ENCODE measurements at places on chromosomes 5 and 9.
A peak's percentile ranks its signal among the peaks of the same experiment; 100 is the strongest.

DNA sequence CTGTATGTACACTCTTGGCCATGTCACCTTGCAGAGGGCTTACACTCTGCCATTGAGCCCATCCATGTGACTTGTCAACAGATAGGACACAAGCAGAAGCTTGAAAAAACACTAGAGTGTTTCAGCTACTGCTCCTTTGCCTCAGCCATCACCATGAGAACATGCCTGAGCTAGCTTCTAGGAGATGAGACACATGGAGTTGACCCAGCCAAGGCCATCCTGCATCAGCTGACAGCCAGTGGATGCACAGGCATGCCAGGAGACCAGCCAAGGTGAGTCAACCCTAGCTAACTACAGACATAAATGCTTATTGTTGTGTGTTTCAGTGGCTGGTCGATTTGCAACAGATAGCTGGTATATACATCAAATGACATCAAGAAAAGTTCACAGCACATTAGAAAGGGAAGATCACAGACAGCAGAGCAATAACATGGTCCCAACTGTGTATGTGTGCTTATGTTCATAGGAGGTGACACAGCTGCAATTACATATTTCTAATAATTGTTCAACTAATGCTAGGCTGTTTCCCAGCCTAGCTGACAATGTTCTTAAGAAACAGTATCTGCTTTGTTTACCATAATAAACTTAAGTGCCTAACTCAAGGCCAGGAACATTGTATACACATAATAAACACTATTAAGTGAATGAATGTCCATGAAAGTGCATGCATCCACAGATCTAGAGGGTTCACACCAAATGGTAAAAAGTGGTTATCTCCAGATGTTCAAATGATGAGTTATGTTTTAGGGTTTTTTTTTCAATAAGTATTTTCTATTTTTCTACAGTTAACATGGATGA, 105.7 kb downstream of the SPOCK1 start:
- no peak for DNase-seq

GRCh38 chr9:21728781-21729180, 73.7 kb upstream of the MTAP start:
- DNase-seq, result no peak

DNA sequence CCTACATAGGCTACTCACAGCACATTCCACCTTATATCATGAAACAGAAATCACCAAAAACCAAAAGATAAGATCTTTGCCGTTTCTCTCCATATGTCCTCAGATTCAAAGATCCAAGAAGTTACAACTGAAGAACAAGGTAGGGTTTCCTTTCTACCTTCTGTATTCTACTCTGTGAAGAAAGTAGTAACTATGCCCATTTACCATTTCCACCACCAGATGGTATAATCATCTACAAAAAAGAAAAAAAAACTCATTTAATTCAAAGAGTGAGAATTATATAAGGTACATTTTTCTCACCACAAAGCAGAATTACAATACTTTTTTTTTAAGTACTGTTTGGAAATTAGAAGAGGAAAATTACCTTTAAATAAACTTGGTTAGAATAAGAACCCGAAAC, 172.6 kb upstream of the PTGER4 start:
- no peak for DNase-seq

- DNase-seq, result no peak
Observed at GRCh38 chr9:105076729-105077128, 148.8 kb upstream of the ABCA1 start.

- DNase-seq, result no peak
Observed at GRCh38 chr9:132125361-132125760, 36.5 kb upstream of the NTNG2 start.

- DNase-seq, result no peak
Observed at GRCh38 chr5:167671176-167671575, 620.3 kb upstream of the WWC1 start.

DNA sequence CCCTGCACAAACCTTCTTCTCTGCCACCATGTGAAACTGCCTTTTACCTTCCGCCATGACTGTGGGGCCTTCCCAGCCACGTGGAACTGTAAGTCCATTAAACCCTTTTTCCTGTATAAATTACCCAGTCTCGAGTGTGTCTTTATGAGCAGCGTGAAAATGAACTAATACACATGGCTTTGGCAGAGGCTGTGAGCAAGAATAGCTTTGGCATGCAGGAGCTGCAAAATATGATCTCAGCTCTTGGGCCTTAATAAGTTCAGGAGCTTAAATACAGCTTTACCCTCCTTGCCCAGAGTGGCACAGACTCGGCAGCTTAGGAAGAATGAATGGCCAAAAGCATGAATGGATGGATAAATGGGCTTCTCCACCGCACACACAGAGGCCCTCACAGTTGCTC, 15.7 kb upstream of the SLC36A1 start:
- no peak for DNase-seq

DNA sequence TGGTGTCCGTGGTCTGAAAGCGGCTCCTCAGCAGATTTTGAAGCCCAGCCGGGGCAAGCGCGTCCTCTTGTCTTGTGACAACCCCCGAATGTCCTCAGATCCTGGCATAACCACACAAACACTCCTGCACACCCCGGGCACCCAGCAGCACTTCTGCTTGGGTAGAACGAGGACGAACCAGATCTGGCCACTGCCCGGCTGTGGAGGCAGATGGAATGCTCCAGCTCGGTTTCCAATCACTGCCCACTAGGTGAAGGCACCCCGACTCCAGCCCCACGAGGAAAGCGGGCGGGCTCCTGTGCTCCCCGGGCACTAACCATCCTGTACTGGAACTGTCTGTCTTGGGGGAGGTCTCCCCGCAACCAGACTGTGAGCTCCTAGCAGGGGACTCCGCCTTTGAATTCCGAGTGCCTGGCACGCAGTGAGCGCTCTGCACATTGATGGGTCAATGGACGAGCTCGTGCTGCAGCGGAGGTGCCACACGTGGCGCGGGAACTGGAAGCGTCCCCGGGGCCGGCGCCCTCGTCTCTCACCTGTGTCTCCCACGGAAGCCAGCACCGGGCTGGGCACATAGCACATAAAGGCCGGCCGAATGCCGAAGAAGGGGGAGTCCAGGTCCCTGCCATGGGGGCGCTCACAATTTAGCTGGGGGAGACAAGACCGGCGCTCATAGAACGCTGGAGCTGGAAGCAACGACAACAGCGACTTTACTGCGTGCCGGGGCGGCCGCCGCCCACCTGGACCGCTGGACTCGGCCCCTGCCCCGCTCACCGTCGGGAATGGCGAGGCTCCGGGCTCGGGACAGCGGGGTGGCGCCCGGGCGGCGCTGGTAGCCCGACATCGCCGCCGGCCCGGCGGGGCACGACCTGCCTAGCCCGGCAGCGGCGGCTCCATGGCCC, 608 bp downstream of the ENTR1 start:
- peak; percentile 73 for DNase-seq

DNA sequence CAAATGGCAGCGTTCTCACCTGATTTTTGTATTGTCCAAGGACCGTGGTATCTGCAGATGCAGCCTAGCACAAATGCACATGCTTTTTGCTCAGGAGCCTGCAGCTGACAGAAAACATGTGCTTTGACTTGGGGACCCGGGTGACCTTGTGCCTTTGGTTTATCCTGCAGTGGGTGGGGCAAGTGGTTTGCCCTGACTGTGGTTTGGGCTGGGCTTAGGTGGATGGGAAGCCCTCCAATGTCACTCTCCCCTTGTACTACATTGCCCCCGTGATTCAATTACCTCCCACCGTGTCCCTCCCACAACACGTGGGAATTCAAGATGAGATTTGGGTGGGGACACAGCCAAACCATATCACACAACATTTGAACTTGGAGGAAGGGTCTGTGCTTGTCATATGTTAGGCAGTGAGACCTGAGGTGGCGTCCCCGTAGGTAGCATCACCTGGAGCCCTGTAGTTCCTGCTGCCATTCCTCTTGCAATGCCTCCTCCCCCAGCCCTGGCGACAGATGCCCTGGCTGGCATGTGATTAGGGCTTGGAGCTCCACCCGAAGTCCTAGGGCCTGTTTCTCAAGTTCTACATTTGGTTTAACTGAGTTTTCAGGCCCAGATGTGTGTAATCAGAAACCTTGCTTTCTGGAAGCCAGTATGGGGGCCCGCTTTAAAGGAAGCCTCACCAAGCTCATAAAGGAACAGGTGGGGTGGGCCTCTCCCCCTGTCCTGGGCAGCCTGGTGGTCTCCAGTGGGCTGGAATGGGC, 2.1 kb downstream of the ANKRD33B start:
- no peak for DNase-seq

DNA sequence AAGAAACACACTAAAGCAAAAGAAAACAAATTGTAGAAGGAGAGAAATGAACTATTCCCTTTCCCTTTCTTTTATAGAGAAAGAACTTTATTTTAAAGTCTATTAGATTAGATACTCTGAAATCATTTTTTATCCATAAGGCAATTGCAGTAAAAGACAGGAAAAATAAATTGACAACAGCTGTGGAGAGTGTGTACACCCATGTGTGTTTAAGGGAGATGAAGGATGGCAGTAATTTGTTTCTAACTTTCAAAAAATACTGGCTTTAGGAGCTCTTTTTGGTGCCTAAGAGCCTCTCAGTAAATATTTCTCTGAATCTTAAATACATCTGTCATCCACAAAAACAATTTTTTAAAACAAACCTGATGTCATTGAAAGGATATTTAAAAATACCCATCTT, 18.3 kb upstream of the ARL14EPL start:
- DNase-seq, result no peak

DNA sequence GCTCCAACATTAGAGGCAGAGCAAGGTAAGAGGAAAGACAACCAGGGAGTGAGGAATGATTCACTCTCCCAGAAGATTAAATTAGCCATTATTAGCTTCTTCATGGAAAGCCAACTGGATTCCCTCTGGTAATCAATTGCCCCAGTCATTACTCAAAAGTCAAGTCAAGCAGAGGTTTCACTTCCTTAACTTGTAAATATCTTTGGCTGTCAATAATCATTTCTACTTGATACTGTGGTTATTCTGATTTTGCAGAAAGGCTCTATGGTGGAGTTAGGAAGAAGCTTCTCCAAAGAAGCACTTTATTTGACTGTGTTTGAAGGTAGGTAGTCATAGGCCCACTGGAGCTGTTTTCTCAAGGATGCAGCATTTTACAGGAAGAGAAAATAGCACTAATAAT, 78.0 kb downstream of the JAKMIP2 start:
- no peak for DNase-seq

GRCh38 chr9:28134446-28134976, 561.2 kb upstream of the C9orf72 start:
- no peak for DNase-seq

DNA sequence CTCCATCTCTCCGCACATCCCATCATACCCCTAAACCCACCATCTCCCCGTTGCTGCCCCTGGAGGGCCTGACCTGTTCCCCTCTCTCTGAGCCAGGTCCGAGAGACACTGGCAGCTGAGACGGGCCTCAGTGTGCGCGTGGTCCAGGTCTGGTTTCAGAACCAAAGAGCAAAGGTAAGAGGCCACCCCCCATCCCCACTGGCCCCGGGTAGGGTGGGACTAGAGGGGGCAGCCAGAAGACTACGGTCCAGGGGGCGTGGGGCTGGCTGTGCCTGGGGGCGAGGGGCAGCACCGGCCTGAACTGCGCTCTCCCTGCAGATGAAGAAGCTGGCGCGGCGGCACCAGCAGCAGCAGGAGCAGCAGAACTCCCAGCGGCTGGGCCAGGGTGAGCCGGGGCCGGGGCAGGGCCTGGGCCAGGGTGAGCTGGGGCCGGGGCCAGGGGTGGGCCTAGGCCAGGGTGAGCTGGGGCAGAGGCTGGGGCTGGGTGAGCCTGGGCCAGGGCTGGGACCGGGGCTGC, 79.8 kb downstream of the LMX1B start:
- DNase-seq, result no peak

- DNase-seq, result no peak
Observed at GRCh38 chr9:78386348-78386747, 89.4 kb downstream of the PSAT1 start.

DNA sequence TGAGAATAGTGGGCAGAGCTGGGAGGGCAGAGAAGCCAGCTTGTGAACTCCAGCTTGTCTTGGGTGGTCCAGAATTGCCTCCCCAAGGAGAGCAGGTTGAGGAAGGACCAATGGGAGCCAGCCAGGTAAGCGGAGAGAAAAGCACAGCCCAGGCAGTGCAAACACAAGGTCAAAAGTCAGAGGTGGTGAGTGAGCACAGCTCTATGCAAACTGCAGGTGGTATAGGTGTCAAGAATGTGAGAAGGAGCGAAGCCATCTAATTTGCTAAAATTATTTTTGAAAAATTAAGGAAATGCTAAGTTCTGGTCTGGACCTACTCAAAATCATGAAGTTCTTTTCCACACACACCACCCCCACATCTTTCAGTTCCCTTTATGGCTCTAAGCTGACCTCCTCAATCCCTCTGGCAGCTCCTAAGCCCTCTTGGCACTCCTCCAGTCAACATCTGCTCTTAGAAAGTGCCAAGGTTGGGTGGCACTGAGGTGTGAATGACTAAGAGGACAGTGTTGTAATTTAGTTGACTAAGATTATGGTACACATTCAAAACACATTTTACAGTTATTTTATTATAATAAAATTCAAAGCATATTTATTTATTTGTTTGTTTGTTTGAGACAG, 6.6 kb upstream of the OTULINL start:
- peak; percentile 58 for DNase-seq

DNA sequence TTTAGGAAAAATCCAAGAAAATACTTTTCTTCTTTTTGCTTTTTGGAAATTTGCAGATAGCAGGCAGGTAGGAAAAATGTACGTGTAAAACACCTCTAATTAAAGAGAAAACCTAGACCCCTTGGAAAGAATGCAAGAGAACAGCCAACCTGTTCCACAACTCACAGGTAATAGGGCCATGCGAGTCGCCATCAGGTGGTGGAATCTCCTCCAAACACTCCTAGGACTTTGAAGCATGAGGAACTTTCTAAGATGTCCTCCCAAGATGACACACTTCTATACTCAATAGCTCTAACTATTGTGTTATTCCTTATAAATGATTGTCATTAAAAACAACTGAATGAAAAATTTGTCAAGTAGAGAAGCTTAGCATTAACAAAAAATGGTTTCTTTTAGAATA, 174.0 kb downstream of the TMC1 start:
- DNase-seq, result no peak

DNA sequence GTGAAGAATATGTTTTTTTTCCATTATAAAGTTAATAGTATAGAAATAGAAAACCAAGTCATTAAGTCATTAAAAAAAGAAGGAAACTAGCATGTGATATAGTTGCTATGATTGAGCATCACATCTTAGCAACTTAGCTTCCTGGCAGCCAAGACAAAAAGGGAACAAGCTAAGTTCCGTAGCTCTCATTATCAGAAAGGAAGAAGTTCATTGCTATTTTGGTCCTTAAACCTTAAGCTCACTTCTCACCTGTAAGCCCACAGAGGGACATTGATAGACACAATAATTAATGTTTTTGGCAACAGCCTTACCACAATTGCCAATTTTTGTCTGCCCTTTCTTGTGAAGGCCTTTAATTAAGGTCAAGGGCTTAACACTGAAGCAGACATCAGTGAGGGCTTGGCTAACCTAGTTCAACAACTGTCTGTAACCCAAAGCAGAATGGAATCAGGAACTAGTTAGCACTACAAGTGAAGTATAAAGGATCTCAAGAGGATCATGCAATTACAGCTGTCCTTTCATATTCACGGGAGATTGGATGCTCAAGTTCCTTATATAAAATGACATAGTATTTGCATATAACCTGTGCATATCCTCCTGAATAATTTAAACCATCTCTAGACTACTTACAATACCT, 24.0 kb upstream of the KLF4 start:
- no peak for DNase-seq

GRCh38 chr9:31629292-31629691, 755.2 kb upstream of the ACO1 start:
- no peak for DNase-seq

- no peak for DNase-seq
Observed at GRCh38 chr5:143932584-143932983, 120.6 kb downstream of the HMHB1 start.

GRCh38 chr9:107984956-107985355, 495.4 kb upstream of the KLF4 start:
- DNase-seq, result no peak

GRCh38 chr5:36694351-36694750, 87.9 kb downstream of the SLC1A3 start:
- DNase-seq, result no peak

Measured in D341Med (cell line).